ENCODE measurements at places on chromosomes 16 and 17.

- no peak for DNase-seq
Observed at GRCh38 chr16:57549730-57550129, 7.3 kb downstream of the ADGRG5 start.

DNA sequence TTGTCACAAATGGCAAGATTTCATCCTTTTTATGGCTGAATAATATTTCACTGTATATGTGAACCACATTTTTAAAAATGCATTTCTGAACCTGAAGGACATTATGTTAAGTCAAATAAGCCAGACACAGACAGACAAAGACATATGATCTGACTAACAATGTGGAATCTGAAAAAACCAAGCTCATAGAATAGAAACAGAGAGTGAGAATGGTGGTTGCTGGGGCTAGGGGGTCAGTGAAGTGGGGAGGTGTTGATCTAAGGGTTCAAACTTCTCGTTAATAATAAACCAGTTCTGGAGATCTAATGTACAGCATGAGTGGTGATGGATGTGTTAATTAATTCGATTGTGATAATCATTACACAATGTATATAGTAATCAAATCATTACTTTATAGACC lies 475.1 kb downstream of the WWOX start:
- DNase-seq, result no peak

DNA sequence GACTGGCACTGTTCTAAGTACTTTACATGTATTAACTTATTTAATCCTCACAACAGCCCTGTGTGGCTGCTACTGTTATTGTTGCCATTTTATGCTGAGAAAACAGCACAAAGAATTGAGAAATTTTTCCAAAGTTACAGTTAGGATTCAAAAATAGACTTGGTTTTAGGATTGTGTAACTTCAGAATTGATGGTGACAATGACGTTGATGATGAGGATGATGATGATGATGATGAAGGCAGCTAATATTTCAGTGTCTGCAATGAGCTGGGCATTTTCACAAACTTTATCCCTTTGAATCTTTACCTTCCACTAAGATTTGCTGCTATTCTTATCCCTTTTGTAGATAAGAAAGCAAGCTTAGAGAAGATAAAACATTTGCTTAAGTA lies 22.1 kb downstream of the PRKCB start:
- no peak for DNase-seq

- no peak for DNase-seq
Observed at GRCh38 chr16:52705122-52705521, 158.2 kb upstream of the TOX3 start.

GRCh38 chr16:46916980-46917379 lies 32.8 kb downstream of the GPT2 start:
- no peak for DNase-seq

GRCh38 chr16:13068912-13069583 lies 167.7 kb downstream of the SHISA9 start:
- no peak for DNase-seq

DNA sequence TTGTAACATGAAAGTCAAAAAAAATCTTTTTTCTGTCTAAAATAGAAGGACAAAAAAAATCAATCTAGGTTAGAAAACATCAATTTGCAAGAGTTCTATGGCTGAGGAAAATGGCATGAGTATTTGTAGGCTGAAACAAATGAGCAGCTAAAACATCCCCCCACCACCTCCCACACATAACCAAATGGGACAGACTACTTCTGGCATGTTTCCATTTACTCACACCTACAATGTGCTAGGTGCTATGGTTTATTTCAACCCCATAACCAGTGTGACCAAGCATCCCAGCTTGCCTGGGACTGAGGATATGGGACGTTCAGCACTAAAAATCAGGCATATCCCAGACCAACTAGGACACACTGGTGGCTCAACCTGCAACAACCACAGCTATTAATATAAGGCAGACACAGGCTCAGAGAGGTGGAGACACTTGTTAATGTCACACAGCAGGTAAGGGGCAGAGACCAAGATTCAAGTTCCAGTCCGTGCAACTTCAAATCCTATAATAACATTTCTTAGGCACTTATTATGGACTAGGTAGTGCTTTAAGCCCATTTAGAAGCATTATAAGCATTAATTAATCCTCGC lies 96.0 kb downstream of the XYLT1 start:
- DNase-seq, result no peak

GRCh38 chr17:77382356-77382911 lies 241.7 kb downstream of the SEC14L1 start:
- peak; percentile 79 for DNase-seq

GRCh38 chr17:27793168-27793905 lies 7.0 kb downstream of the NOS2 start:
- no peak for DNase-seq

DNA sequence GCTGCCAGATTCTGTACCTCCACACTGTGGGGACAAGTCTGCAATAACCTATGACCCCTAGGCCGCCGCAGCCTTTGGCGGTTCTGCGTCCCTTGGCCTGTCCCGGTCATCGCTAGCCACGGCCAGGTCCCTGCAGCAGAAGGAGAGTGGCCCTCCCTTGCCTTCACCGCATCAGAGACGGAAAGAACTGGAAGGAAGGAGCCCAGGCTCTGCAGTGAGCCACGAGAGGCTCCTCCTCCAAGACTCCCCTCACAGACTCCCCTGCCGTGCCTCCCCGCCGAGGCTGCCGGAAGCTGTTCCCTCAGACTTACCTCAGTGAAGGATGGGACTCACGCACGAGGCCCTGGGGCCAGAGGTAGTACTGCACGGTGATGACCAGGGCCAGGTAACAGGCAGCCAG lies 11.0 kb downstream of the SLC38A8 start:
- DNase-seq, result no peak

DNA sequence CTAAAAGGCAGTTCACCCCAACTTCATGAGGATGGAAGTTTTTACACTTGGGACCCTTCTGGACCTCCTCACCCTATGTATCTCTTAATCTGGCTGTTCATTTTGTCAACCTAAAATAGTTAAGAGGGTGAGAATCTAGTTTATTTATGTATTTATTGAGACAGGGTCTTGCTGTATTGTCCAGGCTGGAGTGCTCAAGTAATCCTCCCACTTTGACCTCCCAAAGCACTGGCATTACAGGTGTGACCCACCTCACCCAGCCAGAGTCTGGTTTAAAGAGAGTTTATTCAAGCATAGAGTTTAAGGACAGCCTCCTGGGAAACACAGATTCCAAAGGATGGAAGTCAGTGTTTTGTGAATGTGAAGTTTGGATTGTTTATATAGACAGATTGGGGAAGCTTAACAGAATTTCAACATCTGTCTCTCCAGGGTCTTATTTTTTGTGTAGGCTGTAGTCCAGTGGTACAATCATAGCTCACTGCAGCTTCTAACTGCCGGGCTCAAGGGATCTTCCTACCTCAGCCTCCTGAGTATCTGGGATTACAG lies 8.0 kb upstream of the APPBP2 start:
- no peak for DNase-seq

- peak; percentile 44 for DNase-seq
Observed at GRCh38 chr17:43940630-43941029, 1.6 kb downstream of the PPY start.

DNA sequence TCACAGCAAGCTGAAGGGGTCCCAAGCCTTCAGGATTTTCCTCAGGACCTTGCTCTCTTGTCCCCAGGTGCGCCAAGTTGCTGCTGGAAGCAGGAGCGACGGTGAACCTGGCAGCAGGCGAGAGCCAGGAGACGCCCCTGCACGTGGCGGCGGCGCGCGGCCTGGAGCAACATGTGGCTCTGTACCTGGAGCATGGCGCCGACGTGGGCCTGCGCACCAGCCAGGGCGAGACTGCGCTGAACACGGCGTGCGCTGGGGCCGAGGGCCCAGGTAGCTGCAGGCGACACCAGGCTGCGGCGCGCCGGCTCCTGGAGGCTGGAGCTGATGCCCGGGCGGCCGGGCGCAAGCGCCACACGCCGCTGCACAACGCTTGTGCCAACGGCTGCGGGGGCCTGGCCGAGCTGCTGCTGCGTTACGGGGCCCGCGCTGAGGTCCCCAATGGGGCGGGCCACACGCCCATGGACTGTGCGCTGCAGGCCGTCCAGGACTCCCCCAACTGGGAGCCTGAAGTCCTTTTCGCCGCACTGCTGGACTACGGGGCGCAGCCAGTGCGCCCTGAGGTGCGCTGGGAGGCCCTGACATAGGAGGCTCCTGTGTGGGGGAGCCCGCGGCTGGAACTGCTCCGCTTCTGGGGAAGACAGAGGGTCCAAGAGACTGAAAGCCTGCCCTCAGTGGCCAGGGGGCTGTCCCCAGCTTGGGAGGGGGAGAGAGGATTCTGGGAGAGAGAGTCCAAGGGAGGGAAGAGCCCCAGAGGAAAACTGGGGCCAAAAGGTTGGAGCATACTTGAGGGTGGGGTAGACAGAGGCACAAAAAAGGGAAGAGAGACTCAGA lies 6.4 kb downstream of the ASB16 start:
- DNase-seq, result no peak

DNA sequence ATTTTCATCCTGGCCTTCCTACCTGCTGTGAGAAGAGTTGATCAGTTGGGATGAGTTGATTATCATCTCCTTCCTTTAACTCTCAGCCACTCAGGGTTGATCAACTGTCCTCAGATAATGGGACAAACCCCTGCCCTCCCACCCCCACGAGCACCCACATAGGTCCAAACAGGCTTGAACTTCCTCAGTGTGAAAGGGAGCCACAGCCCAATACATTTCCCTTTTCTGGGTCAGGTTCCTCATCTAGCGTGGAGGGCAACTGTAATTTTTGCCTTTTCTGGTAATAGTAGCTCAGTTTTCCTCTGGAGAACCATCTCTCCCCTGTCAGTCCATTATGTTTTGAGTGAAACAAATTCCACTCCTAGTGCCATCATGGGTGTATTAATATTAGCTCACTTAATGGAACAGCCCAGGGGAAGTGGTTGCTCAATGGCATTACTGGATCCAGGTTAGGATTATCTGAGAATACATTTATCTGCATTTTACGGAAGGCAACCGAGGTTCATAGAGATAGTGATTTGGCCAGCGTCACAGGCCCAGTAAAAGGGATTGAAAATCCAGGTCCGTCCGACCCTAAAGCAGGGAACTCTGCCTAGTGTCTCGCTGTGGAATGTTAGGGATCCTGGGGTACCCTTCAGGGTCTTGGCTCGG lies 476 bp upstream of the LPCAT2 start:
- DNase-seq, result no peak

DNA sequence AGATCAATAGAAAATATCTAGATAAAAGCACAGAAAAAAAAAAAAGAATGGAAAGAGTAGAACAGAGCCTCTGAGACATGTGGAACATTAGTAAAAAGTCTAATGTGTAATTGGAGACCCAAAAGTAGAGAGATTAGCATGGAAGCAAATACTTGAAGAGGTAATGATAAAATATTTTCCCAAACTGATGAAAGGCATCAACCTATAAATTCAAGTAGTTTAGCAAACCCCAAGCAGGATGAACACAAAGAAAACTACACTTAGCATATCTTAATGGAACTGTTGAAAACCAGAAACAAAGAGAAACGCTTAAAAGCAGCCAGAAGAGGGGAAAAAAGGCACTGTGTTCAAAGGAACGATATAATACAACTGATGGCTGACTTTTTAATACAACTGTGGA lies 16.4 kb downstream of the NF1 start:
- no peak for DNase-seq

DNA sequence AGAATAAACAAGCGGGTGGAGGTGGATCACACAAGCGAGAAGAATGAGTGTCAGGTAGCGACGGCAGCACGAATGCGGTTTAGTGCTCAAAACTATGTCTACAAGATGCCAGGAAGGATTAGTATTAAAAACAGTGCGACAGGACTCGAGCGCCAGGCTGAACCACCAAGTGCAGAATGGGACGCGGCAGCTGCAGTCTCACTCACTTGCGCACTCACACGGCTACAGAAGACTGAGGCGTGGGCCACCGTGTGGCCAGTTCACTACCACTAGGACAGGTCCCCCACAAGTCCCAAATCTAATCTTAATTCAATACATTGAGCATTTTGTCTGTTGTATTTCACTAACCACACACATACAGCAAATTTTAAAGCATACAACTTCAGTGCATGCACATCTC lies 35.7 kb upstream of the TRAP1 start:
- DNase-seq, result no peak

GRCh38 chr16:65521633-65522328 lies 399.9 kb upstream of the CDH11 start:
- DNase-seq, result no peak

DNA sequence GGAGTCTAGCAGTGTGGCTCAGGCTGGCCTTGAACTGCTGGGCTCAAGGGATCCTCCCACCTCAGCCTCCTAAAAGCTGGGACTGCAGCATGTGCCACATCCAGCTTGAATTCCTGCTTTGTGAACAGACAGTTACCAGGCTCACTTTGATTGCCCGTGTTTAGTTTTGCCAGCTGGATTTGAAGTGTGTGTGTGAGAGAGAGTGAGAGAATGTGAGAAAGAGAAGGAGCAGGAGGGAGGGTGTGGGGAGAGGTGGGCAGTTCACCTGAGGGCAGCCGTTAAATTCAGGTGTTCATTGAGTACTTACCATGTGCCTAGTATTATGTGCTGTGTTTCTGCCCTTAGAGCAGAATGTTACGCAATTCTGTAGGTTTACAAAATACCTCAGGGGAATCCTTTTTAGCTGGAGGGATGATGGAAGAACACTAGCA lies 4.7 kb downstream of the DUSP14 start:
- DNase-seq, result no peak

DNA sequence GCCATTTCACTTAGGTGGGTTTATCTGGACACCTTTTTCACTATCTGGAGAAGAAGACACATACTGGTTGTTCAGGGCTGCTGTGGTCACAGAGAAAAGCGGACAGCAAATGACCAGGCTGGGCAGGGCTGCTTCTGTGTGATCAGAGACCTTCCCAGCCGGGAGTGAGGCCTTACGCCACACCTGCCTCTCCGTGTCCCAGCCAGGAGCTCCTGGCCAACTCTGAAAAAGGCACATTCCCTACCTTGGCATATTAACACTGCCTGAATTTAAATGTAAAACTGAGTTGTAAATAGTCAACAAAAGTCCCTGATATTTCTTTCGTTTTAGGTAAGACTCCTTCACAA lies 9.1 kb upstream of the SOST start:
- peak; percentile 10 for DNase-seq

DNA sequence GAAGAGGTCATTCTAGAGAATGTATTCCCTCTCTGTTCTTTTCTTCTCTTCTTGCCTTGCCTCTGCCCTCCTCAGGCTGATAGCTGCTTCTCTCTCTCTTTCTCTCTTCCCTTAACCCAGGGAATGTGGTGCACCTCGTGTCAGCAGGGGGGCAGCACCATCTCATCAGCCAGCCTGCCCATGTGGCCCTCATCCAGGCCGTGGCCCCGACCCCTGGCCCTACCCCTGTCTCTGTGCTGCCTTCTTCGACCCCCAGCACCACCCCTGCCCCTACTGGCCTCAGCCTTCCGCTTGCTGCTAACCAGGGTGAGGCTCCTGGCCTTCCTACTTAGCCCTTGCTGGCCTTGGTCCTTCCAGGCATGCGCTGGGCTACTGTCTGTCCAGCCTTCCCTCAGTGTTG lies 23.5 kb downstream of the SRCAP start:
- DNase-seq, result no peak
